ENCODE measurements at places on chromosomes 3 and 15.

GRCh38 chr3:128498901-128499530 lies 6.0 kb upstream of the GATA2 start:
- DNase-seq = no peak

GRCh38 chr3:60001369-60001768 lies 951.5 kb upstream of the CFAP20DC start:
- DNase-seq = no peak

DNA sequence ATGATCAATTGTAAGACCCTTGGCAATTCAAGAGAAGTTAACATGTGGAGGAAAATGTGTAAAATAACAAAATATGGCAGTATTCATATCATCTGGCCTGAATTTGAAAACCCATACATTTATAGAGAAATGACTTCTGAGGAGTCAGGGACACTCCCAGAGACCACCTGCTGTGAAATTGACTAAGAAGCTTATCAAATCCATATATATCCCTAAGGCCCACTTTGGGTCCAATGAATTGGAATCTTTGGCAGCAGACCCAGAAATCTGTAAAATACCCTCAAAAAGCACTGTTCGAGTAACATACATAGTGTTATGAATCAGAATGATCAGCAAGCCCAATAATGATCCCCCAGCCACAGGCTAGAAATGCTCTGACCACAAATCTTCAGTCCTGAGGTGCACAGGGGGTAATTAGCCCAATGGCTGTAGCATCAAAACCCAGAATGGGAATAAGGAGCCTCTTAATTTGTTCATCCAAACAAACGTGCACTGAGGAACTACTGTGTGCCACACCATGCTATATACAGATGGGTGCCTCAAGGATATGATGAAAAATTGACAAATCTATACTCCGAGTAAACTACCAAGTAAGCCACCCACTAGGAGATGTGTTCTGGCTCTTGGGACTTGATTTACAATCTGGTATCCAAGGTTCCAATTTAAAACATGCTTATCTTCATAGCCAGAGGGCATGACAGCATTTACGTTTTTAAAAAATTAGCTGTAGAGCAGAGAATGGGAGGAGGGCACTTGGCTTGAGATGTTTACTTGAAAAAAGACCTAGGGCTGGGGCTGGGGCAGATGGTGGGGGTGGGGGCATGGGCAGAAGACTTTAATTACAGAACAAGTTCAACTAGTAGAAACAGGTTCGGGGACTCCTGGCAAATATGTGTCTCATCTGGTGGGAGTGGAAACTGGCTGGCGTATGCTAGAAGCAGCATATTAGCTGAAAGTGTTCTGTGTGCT lies 9.1 kb upstream of the ARHGEF3 start:
- no peak for DNase-seq

DNA sequence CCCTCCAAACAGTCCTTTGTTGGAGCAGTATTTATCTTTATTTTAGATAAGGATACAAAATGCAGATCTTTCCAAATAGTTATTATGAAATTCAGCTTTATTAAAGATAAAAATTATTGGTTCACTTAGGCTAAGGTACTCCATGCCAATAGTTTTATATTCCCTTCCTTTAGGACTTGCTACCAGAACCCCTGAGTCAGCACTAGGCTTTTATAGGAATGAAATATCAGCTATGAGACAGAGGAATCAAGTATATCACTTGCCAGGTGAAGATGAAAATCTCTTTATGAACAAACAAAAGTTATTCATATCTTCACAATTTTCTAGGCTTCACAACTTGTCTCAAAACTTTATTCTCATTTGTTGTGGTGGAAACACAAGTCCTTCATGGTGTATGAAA lies 221.5 kb downstream of the POLQ start:
- DNase-seq = no peak

- no peak for DNase-seq
Measured at GRCh38 chr15:52975941-52976449, 185.9 kb upstream of the ONECUT1 start.
